Activated naive CD8-positive, alpha-beta T cell treated with anti-CD3 and anti-CD28 coated beads, Interleukin-2, amount 50 U/mL, for 16 hours (primary cell): ENCODE measurements at places on chromosomes 1 and 21.
A peak's percentile ranks its signal among the peaks of the same experiment; 100 is the strongest.

DNA sequence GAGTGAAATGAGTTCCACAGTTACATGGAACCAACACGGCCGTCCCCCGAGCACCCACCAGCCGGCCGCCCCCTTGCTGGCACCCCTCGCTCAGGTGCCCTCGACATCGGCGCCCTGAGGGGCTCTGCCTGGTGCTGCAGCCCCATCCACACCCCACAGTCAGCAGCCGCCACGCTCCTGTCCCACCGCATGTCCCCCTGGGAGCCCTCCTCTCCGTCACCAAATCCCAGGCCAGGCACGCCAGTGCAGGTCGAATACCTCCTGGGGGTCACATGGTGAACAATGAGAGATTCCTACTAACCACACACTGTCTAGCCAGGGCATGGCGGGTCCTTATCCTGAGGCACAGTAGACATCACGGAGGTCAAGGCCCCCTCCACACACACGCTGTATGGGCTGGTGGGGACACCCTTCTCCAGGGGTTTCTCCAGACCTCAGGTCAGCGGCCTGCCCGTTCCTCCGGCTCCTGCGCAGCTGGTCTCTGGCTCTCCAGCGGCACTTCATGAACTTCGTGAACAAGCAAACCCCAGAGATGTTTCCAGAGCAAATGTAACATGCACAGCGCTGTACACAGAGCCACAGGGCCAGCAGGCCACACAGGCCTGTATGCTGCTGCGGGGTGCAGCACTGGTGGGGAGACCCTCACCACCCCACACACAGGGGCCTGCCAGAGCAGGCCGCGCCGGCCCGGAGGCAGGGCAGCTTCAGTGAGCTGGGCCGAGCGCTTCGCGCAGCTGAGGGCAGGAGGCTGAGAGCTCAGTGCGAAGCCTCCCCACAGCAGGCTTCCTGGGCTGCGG lies 21.8 kb downstream of the POFUT2 start:
- no peak for DNase-seq

DNA sequence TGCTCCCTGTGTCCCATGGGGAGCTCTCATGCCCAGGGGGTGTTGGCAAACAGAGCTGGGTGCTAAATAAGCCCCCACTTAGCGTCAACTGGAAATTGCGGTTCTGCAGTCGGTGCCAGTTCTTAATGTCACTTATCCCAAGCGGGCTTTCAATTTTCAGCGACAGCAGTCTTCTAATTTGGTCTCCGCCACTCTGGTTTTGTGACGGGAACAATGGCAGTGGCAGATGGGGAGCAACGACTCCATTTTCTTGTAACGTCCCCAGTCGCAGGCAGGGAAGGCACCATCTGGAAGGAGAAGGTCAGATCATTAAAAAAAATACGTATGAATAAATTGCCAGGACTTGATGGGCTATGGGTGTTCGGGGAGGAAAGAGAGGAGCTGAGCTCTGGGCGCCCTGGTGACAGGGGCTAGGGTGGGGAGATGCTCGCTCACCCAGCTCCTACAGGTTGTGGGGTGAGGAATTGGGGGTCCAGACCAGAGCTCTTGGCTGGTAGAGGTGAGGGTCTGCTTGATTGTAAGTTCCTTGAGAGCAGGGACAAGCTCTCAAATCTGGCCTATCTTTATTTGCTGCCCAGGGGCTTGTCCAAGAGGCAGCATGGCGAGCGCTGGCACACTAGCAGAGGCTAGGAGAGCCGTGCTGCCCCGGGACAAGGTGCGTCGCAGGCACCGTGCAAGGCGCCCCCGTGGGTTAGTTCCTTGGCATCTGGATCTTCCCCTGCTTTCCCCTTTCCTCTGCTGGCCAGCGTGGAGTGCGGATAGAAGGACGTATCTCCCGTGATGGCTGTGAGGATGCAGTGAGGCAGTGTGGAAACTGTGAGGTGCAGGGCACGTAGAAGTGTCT lies 105.8 kb downstream of the ARHGEF10L start:
- DNase-seq, result no peak

DNA sequence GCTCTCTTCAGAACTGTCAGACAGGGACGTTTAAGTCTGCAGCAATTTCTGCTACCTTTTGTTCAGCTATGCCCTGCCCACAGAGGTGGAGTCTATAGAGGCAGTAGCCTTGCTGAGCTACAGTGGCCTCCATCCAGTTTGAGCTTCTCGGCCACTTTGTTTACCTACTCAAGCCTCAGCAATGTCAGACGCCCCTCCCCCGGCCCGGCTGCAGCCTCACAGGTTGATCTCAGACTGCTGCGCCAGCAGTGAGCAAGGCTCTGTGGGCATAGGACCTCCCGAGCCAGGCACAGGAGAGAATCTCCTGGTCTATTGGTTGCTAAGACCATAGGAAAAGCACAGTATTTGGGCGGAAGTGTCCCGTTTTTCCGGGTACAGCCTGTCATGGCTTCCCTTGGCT lies 89.9 kb upstream of the PDC start:
- no peak for DNase-seq

- no peak for DNase-seq
Measured at GRCh38 chr1:170619241-170620028, 44.5 kb upstream of the PRRX1 start.

GRCh38 chr1:6700853-6701436 lies 671 bp downstream of the DNAJC11 start:
- no peak for DNase-seq

GRCh38 chr1:53327182-53327913 lies 522 bp downstream of the LRP8 start:
- DNase-seq, result peak; percentile 26

GRCh38 chr1:216665406-216665805 lies 57.8 kb downstream of the ESRRG start:
- no peak for DNase-seq

GRCh38 chr1:202085682-202086373 lies 36.9 kb upstream of the GPR37L1 start:
- no peak for DNase-seq

GRCh38 chr1:25711555-25712298 lies 88.3 kb upstream of the SELENON start:
- no peak for DNase-seq

GRCh38 chr1:231013391-231014015 lies 26.6 kb downstream of the FAM89A start:
- no peak for DNase-seq

DNA sequence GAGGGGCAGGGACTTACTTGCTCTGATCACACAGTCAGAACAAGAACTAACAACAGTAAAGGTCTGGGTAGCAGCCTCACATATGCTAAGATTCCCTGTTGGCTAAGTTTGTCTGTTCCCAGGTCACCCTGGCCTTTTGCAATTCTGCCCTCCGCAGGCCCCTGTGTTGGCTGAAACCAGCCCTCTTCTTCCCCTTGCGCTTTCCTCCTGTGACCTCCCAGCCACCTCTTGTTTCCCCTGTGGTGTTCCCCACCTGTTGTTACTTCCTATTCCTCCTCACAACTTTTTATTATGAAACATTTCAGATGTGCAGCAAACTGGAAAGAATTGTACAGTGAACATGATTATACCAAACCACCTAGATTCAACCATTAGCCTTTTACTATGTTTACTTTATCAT lies 23.4 kb downstream of the MAPKAPK2 start:
- no peak for DNase-seq
